ENCODE measurements at places on chromosomes 1 and 21.

GRCh38 chr1:39684313-39684664 lies 6.9 kb downstream of the HPCAL4 start:
- DNase-seq: no peak

DNA sequence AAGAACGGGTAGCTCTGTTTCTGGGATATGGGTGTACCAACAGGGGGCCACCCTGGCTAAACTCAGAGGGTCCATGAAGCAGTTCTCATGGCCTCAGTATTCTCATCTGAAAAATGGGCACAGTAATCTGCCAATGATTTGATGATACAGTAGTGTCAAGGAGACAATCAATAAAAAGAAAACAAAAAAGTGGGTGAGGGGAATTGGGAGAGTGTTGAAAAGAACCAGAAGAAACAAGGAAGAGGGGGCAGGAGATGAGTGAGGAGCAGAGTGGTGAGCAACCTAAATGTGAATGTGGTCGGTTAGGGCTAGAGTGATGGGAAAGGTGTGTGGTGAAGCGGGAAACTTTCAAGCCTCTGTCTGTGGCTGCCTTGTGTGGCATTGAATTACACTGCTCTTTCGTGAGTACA lies 2.0 kb downstream of the SLAMF7 start:
- no peak for DNase-seq

- no peak for DNase-seq
Measured at GRCh38 chr21:29078869-29079767, 5.7 kb upstream of the CCT8 start.

DNA sequence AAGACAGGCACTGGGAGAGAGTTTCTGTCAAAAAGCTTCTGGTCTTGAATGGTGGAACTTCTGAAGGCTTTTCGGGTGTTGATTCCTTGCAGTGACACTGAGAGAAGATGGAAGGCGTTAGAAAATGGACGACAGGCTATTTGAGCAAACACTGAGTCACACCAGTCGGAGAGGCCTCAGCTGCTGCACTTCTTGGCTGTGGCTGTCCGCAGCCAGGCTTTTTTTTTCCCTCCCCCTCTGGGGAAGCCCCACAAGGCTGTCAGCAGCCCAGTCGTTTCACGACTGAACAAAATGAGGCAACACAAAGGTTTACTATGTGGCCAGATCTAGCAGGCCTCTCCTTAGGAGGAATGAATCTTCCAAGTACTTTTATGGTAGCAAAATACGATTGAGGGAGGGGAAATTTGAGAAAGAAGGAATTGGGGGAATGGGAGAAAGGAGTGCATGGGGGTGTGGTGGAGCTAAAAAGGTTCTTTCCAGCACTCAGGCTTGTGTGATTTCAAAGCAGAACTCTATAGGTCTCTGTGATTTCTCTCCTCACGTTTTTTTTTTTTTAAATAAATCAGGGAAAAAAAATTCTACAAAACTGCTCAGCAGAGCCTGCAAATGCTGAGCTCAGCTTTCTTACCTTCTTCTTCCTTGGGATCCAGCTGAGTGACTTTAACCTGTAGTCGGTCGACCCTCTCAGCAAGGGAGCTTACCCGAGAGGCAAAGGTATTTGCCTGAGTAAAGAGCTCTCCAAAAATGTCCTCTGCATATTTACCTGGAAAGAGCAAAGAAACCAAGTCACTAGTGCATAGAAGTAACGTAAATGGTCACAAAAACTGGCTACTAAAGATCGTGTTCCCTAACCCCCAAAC lies 26.1 kb downstream of the GPR3 start:
- DNase-seq: no peak

DNA sequence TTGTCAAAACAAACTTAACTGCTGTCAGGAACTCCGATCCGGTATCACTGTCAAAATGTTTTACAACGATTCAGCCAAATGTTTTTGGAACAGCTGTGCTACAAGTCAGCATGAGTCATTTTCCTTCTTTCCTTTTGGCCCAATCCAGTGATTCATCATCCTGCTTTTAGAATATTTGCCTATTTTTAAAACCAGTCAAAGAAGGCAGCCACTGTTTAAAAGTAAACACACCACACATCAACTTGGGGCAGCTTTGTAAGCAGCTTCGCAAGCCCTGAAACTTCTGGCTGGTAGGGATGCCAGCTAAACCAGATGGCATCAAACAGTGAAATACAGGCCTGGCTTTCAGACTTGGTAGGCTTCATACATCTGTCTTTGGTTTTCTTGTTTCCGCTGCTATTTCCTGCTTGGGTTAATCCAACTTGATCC lies 14.9 kb downstream of the MAP3K7CL start:
- DNase-seq: no peak

GRCh38 chr1:154590756-154591155 lies 17.2 kb downstream of the ADAR start:
- no peak for DNase-seq

DNA sequence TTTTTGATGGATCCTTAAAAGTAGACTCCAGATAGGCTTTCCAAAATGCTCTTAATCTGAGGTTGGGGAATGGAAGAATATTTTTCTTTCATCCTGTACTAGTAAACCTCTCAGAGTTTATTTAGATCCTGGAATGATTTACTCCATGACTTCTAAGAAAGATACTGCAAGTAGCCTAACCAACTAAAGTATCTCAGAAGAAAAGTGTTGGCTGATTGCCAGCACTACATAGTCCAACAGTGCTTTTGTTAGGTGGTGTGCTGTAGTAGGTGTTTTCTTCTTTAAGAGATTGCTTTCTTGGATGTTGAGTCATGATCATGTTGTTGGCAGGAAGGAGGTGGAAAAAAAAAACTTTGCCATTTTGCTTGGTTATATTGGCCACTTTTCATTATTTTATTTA lies 119.8 kb downstream of the OSBPL9 start:
- DNase-seq: peak; percentile 36

GRCh38 chr1:21232044-21232443 lies 55.3 kb upstream of the EIF4G3 start:
- peak; percentile 66 for DNase-seq

GRCh38 chr1:205396967-205397616 lies 24.8 kb downstream of the LEMD1 start:
- DNase-seq: peak; percentile 46

GRCh38 chr1:15708486-15709137 lies 24.5 kb downstream of the PLEKHM2 start:
- DNase-seq: no peak

DNA sequence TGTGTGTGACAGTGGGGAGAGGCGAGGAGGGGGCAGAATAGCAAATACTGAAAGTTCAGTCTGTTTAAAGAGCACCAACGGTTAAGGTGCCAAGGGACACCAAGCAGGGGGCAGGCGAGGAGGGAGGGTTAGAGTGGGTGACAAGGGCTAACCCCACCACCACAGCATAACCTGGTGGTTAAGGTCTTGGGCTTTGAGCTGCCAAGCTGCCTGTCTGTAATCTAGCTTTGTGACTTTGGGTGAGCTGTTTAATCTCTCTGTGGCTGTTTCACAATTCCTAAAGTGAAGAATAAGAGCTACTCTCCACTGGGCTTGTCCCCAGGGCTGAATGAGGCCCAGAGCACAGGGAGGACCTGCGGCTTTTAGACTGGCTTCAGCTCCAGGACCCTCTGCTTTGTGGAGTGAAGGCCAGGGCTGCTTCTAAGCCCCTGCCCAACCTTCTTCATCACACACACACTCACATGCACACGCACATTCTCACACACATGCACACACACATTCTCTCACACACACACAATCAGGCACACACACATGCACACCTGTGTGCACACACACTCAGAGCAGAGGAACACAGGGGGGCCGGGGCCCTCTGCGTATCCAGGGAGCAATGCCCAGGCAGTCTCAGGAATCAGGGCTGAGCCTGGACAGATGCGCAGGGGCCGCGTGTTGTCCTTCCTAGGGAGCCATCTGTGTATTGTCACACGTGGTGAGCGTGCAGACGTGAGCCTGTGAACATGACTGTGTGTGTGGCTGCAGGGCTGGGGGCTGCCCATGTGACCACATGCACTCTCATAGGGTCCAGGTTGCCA lies 101.6 kb upstream of the TARDBP start:
- no peak for DNase-seq

GRCh38 chr1:234840843-234841242 lies 230.9 kb upstream of the IRF2BP2 start:
- DNase-seq: no peak

- no peak for DNase-seq
Measured at GRCh38 chr1:80882553-80882952, 918.2 kb upstream of the ADGRL2 start.

- no peak for DNase-seq
Measured at GRCh38 chr1:212155219-212155618, 119.7 kb downstream of the DTL start.

GRCh38 chr1:37189111-37189510 lies 154.8 kb upstream of the GRIK3 start:
- peak; percentile 80 for DNase-seq

GRCh38 chr1:235073331-235073967 lies 55.2 kb downstream of the TOMM20 start:
- DNase-seq: no peak

GRCh38 chr1:164914208-164914607 lies 355.2 kb downstream of the PBX1 start:
- no peak for DNase-seq

DNA sequence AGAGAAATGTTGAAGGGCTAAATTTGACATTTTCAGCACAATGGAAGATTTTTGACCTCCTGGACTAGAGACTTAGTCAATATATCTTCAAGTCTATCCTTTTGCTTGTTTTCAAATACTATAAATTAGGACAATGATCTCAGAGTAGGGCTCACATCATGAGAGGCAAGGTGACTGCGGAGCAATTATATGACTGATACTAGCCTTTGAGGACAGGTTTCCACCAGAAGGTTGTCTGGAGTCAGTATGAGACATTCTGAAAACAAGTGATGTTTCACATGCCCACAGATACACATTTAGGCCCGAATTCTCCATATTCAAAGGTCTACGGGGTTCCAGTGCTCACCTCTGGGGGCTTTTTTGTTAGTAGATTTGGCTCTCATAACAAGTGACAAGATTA lies 142.3 kb upstream of the SAMSN1 start:
- DNase-seq: no peak

Data from DMS79 treated with DMSO at 0.1 percent for 48 hours (cell line).